ENCODE measurements at places on chromosomes 2 and 18. TPM values are rescaled to one million over a fixed set of nuclear protein-coding genes. Genes with fewer than 3 reads are reported as not detected.

The YWHAQ gene
- total RNA-seq: 307 TPM

The PARD3B gene
- 26.7 TPM for total RNA-seq

The DYNAP gene
- total RNA-seq: not detected

The ANKRD30BL gene
- total RNA-seq: not detected

The CFC1 gene
- total RNA-seq: not detected

The MSTN gene
- 0.89 TPM for total RNA-seq

The TIMM21 gene
- 23.3 TPM for total RNA-seq

The LBX2 gene
- total RNA-seq: 1.0 TPM

The DCDC2C gene
- not detected for total RNA-seq

The GNAL gene
- 1.3 TPM for total RNA-seq

The SAG gene
- total RNA-seq: not detected

The NEU2 gene
- total RNA-seq: not detected

The DAW1 gene
- not detected for total RNA-seq

The GRB14 gene
- 0.83 TPM for total RNA-seq

The ABCB11 gene
- not detected for total RNA-seq
